Fibroblast of skin of left quadriceps (primary cell): ENCODE measurements at places on chromosomes 5 and 9.

- DNase-seq, result no peak
Measured at GRCh38 chr9:34493972-34494535, 28.7 kb downstream of the ENHO start.

DNA sequence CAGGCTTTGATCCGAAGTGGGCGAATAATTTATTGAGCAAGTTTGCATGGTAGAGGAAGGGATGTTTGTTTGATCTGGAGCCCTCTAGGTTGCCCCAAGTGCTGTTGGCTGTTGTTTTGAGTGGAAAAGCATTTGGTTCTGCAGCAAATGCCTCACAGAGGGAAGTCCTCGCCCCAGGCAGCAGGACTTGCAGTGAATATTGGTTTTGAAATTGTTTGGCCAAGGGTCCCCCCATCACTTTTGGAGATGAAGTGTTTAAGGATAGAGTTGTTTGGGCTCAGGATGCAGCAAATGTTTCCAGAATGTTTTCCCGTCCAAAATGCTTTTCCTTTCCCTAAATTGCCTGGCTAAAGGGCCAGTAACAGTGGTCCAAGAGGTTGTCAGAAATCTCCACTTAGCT is 3.1 kb downstream of the JADE2 start:
- DNase-seq, result no peak

DNA sequence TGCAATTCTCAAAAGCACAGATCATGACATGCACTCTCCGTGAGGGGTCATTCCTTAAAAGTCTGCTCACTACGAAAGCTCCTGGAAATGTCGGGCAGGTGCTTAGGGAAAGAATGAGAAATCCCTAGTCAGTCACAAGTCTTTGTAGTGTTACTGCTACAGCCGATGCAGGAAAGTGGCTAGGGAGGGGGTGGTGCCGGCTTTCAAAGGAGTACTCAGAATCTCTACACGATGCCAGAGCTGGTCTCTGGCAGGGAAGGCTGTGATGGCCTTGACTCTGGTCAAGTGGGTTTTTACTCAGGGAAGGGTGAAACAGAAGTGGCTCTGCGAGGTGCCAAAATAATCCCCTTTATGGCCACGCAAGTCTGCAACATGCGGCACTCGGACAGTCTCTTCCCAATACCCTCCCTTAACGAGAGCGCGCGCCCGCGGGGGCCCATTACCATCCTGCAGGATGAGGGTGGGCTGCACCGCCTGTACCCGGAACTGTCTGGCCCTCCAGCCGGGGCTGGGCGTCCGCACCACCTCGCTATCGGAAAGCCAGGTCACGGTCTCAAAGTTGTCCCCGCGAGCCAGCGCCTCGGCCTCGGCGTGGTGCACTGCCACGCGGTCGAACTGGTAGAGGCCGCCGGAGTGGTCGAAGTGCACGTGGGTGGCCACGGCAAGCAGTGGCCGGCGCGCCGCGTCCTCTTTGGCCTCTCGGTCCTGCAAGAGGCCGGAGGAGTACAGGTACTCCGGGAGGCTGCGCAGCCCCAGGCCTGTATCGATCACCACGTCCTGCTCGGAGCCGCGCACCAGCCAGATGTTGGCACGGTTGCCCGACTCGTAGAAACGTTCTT is 956 bp downstream of the MBLAC2 start:
- DNase-seq, result no peak

GRCh38 chr9:110197330-110198187 is 10.4 kb downstream of the C9orf152 start:
- no peak for DNase-seq

- no peak for DNase-seq
Measured at GRCh38 chr5:133445744-133446143, 166.6 kb downstream of the FSTL4 start.
